ENCODE measurements at places on chromosomes 5 and 9. TPM values are rescaled to one million over a fixed set of nuclear protein-coding genes. Genes with fewer than 3 reads are reported as not detected.

LRRC19 gene
- not detected for polyA plus RNA-seq

HTR4 gene
- 0.06 TPM for polyA plus RNA-seq

FBP1 gene
- polyA plus RNA-seq, result 48.6 TPM

RRAGA gene
- 137 TPM for polyA plus RNA-seq

GRCh38 chr9:120412425-120412951, 167.5 kb downstream of the CDK5RAP2 start:
- peak; percentile 31 for DNase-seq

DNA sequence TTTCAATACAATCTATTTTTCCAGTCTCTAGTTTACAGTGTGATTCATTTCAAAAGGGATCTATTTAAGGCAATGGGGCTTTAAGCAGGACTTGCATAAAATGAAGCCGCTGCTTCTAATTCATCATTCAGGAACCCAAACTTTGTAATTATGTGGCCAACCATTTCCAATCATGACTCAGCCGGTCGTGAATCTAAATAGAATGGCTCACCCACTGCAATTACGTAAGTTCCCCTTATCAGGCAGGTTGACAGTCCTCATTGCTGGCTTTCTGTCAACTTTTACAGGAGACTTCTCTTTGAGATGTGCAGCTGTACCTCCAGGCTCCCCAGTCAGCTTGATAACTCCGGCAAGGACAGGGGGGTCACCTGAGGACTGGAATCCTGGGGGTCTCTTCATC, 152.8 kb upstream of the DAP start:
- DNase-seq, result no peak

DNA sequence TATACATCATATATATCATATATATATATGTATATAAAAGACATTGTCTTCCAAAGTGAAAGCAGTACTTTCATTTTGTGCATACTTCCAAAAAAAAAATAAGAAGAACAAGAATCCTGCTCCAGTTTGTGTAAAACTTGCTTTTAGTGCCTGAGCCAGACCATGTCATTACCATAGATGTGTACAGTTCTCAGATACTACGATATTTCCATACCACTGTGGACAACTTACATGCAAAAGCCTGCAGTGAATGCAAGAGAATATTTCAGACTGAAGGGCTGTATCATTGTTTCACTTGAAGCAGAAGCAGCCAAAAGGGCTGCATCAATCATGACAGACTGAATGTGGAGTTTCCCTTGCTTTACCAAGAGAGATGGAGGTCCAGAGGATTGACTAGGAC, 72.6 kb upstream of the CYLC2 start:
- DNase-seq, result no peak

GRCh38 chr5:147892696-147893296, 13.5 kb downstream of the C5orf46 start:
- DNase-seq, result no peak

GRCh38 chr5:142576303-142576702, 109.6 kb downstream of the FGF1 start:
- DNase-seq, result no peak

DNA sequence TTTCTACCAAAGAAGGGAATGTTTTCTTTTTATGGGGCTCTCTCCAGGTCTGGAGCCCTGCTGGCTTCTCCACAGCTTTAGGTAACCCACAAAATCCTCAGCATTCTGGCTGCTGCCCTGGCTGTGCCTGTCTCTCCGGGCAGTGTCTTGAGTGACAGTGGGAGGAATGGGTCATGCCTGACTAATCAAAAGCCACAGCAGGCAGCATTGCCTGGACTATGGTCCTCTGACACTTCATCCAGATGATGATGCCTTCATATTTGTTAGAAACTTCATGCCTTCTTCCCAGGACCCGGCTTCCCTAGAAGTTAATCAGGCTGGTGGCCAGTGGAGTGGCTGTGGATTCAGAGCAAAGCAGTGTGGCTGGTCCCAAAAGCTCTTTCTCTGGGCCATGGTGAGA, 32.2 kb upstream of the TGFBI start:
- DNase-seq, result no peak

Measured in urinary bladder (tissue), 4 donors.